ENCODE measurements at places on chromosomes 2 and 18.

DNA sequence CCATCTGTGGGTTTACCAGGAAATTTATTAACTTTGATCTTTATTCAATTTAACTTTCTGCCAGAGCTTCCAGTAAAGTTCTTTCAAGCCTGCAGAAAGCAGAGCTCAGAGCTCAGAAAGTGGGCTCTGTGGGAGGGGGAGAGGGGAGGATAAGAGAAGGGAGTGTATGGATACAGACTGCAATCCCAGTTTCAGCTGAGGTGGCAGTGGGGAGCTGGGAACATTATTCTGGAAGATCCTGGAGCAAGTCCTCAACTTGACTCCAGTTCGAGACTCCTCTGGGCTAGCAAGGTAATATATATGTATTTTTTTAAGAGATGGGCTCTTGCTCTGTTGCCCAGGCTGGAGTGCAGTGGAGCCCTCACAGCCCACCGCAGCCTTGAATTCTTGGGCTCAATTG lies 108.9 kb upstream of the NABP1 start:
- no peak for DNase-seq

DNA sequence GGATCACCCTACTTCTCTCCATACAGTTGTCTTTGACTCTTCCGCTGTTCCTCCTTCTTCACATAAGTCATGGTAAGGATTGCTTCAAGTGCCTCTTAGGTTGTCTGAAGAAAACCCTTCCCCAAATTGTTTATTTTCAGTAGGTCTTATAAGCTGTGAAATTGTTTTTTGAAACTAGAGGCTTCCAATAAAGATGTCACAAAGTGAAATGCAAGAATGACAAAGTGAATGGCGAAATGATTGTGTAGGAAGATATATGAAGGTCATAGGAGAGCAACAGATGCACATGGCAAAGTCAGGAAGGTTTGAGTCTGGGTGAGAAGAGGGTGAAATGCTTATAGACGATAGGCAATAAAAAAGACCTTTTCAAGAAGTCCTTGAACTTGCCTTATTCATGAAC lies 548.8 kb downstream of the PARD3B start:
- DNase-seq: no peak

- no peak for DNase-seq
These were observed 286.3 kb downstream of the AFF3 start for GRCh38 chr2:99856119-99856518.

DNA sequence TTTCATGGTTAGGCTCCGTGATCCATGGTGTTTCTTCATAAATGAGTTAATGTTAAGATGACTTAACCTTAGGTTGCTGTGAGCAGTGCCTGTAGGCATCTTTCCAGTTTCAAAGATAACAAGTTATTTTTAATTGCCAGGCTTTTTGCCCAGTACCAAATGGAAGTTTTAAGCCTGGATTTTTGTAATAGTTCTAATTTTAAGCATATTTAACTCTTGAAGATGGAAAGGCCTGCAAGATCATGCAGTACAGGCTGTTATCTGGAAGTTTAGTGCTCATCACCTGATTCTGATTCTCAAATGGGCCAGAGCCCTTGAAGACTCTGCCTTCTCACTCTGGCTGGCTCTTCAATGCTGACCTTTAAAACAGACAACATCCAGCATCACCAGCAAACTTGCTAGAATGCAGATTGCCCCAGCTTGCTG lies 141.3 kb downstream of the NCK2 start:
- DNase-seq: no peak

DNA sequence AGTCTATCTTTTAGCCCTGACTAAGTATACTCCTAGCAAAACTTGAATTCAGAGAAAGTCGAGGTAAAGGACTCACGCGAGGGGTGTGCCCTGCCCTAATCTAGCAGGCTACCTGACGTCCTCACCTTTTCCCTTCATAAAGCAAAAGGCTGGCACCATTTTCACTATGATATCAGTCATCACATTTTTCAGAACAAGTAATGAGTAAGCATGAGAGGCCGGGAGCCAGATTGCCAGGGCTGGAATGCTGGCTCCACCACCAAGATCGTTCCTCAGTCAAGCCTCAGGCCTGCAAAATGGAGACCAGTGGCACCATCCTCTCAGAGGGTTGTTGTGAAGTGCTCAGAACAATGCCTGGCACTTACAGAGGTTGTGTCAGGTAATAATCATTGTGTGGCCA lies 18.7 kb upstream of the NCKAP5 start:
- DNase-seq: no peak
